ENCODE measurements at places on chromosomes 11 and 22.

DNA sequence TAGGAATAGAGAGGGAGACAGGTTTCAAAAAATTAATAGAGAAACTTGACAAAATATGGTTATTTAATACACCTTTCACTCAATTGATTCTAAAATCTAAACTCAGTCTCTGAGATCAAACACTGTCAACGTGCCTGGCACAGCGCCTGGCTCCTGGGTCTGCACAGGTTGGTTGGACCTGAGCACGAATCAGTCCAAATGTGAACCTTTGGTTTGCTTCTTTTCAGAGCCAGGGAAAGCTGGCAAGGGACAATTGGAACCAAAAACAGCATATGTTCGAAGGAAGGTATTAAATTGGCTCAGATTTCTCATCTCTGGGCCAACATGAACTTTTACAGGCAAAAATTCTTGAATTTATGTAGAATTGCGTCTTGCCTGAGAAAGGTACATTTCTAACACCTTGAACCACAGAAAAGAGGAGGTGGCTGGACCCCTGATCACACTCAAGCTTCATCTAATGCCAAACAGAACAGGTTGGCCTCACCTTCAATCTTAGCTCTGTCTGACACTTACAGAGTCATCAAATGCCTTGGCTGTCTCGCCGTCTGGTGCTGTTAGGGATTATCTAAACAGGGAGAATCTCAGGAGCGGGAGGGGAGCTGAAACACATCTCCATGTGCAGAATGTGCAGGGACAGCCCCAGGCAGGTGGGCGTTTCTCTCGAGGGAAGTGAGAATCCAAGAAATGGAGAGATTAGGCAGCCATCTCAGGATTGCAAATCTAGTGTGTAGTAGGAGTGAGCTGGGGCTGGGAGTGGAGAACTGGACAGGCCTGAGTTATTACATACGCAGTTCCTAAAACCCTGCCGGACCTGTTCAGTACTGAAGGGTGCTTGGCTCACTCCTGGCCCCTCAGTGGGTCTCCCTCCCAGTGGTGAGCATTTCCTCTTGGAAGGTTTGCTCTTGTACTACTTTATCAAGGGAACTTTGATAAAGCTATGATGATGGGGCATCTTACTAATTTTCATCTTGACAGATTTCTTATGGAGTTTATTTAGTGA is 442.2 kb upstream of the B3GAT1 start:
- no peaks in the 10 kb centered on the region for H3K36me3 ChIP-seq
- H3K27me3 ChIP-seq = no peaks in the 10 kb centered on the region
- DNase-seq = no peak

- no peak for DNase-seq
- peaks cover 17% of the 10 kb centered on the region for H3K36me3 ChIP-seq
- H3K27me3 ChIP-seq = no peaks in the 10 kb centered on the region
- no peak overlapping the region for H3K27ac ChIP-seq
- H3K4me1 ChIP-seq = no peaks in the 10 kb centered on the region
These were observed 56.7 kb downstream of the AMBRA1 start for GRCh38 chr11:46537121-46537520.

- no peaks in the 10 kb centered on the region for H3K4me1 ChIP-seq
- H3K4me3 ChIP-seq = no peak overlapping the region
- H3K36me3 ChIP-seq = no peaks in the 10 kb centered on the region
- DNase-seq = no peak
- H3K27ac ChIP-seq = no peak overlapping the region
These were observed 49.9 kb upstream of the TRIM77 start for GRCh38 chr11:89660234-89660633.

- H3K4me3 ChIP-seq = no peak overlapping the region
- no peaks in the 10 kb centered on the region for H3K36me3 ChIP-seq
- peaks cover 19% of the 10 kb centered on the region for H3K4me1 ChIP-seq
- DNase-seq = no peak
- H3K27me3 ChIP-seq = no peaks in the 10 kb centered on the region
These were observed 38.3 kb upstream of the CXCR5 start for GRCh38 chr11:118845369-118845768.
